ENCODE measurements at places on chromosomes 4 and X.

GRCh38 chr4:155545456-155545855 lies 121.2 kb upstream of the GUCY1A1 start:
- DNase-seq = no peak

GRCh38 chr4:123477711-123478209 lies 81.2 kb downstream of the SPRY1 start:
- no peak for DNase-seq

DNA sequence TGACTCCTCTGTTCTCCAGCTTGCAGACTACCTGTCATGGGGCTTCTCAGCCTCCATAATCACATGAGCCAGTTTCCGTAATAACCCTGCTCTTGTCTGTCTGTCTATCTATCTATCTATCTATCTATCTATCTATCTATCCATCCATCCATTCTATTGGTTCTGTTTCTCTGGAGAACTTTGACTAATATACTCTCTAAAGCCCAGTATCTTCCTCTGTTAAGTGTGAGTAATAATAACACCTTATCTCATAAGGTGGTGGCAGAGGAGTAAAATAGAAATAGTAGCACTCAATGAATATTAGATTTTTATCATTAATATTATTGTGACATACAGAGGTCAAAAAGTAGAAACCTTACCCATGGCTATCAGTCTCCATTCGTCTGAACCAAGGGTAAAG lies 177.9 kb upstream of the PGRMC2 start:
- DNase-seq = no peak

DNA sequence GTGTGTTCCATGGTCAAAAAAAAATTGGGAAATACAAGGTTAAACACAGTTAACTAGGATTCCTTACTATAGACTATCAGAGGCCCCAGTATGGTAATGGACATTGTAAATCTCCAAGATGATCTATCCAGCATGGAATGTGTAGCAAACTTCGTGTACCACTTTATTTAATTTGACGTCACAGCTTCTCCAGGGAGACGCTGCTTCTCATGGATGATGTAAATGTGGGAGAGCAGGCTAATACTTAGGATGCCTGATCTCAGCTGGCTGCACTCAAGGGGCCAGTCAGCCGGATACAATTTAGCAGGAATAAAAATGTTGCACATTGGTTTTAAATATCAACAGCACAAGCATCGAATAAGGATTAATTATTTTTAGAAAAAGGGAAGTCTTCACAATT lies 111.7 kb upstream of the HPF1 start:
- no peak for DNase-seq

- no peak for DNase-seq
These were observed 216.6 kb downstream of the PDGFC start for GRCh38 chr4:156754832-156755570.
